Omental fat pad (tissue), 4 donors: ENCODE measurements at places on chromosomes 16 and 17.

DNA sequence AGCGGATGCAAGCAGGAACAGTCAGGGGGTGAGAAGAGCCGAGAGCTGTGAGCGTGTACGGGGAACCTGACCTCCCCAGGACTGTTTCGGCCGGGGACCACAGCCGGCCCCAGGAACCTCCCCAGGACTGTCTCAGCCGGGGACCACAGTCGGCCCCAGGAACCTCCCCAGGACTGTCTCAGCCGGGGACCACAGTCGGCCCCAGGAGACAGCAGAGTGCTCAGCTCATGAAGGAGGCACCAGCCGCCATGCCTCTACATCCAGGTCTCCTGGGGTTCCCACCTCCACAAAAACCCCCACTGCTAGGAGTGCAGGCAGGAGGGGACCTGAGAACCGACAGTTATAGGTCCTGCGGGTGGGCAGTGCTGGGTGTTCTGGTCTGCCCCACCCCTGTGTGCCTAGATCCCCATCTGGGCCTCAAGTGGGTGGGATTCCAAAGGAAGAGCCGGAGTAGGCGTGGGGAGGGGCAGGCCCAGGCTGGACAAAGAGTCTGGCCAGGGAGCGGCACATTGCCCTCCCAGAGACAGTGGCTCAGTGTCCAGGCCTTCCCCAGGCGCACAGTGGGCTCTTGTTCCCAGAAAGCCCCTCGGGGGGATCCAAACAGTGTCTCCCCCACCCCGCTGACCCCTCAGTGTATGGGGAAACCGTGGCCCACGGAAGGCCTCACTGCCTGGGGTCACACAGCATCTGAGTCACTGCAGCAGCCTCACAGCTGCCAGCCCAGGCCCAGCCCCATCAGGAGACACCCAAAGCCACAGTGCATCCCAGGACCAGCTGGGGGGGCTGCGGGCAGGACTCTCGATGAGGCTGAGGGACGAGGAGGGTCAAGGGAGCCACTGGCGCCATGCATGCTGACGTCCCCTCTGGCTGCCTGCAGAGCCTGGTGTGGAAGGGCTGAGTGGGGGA, 4.3 kb downstream of the RHBDF1 start:
- no peak for DNase-seq

- no peak for DNase-seq
Measured at GRCh38 chr16:9528511-9529079, 437.2 kb downstream of the HAPSTR1 start.

GRCh38 chr17:2954898-2955445, 108.4 kb downstream of the OR1D5 start:
- DNase-seq: no peak

DNA sequence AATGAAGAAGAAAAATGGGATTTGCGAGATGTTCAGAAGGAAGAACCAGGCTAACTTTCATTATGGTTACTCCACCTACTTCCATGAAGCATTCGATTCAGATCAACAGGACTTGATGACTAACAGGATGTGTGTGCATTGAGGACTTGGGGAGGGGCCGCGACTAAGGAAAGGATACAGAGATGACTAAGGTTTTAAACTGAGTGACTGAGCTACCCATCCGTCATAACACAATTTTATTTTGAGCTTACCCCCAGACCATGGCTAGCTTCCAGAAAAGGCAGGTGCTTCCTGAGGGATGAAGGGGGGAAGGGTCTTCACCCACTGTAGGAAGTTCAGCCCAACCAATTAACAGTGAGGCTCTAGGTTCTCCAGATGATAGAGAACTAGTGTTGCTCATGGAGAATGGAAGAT, 2.5 kb upstream of the CDYL2 start:
- DNase-seq: no peak

DNA sequence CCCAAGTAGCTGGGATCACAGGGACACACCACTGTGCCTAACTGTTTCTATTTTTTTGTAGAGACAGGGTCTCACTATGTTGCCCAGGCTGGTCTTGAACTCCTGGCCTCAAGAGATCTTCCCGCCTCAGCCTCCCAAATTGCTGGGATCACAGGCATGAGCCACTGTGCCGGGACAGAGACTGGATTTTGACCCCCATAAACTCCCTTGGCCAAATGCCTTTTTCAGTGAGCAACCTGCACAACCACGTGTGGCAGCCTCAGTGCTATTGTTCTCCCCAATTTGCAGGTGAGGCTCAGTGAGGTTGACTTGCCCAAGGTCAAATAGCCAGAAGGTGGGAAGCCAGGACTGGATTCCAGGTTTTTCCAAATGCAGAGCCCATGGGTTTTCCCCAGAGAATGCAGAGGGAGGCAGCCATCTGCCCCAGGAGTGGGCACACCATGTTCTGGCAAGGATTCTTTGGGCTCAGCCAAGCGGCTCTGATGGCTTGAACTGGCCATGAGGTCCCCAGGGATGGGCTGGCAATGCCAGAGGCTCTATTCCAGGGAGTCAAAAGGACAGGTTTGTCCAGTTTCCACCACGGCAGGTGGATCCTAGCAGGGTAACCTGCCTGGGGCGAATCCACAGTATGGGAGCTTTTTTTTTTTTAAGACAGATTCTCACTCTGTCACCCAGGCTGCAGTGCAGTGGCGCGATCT, 1.8 kb downstream of the IL27 start:
- DNase-seq: no peak

GRCh38 chr16:29705030-29705429, 26.1 kb downstream of the QPRT start:
- DNase-seq: no peak

DNA sequence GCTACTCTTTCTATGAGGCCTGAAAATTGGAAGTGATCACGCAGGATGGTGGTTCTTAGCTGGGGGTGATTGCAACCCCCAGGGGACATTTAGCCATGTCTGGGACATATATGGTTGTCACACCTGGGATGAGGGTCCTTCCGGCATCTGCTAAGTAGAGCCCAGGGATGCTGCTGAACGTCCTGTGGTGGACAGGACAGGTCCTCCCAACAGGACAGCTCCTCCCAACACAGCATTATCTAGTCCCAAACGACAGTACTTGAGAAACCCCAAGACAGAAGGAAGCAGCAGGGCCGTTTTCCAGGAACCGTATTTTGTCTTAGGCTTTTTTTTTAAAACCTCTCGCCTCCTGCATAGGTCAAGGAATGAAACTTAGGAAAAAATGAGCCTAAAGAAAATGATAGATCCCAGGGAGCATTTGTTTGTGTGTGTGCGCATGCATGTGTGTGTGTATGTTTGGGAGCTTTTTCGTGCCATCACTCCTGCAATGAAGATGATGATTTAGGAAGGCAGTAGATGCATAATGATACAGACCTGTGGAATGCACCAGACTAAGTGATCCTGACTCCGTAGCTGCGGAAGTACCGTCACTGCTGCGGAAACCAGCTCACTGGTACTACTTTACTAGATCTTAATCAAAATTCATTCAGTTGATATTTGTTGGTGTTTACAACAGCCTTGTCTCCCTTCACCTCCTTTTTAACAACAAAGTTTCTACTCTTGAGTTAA, 118.2 kb downstream of the SNX29 start:
- DNase-seq: no peak

DNA sequence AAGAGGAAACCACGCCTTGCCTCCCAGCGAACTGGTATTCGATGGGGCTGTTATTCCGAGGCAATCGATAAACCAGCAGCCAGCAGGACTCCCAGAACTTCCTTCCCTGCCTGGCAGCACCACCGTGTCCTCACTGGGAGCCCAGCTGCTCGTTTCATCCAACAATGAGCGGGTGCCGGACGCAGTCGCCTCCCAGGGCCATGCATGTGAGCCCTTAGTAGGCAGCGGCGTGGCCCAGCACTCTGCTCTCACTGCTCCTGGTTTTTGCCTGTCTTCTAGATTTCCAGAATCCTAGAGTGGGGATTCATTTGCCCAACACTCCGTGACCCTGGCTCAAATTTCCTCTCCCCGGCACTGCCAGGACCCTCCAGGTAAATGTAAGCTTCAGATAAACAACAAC, 29.1 kb upstream of the RASD1 start:
- no peak for DNase-seq

GRCh38 chr17:385178-385835, 32.7 kb upstream of the RPH3AL start:
- no peak for DNase-seq

GRCh38 chr17:77726549-77727006, 231.9 kb upstream of the TNRC6C start:
- DNase-seq: no peak

- DNase-seq: no peak
Measured at GRCh38 chr16:2426941-2427361, 2.3 kb upstream of the CCNF start.
